ENCODE measurements at places on chromosomes 16 and 17.

DNA sequence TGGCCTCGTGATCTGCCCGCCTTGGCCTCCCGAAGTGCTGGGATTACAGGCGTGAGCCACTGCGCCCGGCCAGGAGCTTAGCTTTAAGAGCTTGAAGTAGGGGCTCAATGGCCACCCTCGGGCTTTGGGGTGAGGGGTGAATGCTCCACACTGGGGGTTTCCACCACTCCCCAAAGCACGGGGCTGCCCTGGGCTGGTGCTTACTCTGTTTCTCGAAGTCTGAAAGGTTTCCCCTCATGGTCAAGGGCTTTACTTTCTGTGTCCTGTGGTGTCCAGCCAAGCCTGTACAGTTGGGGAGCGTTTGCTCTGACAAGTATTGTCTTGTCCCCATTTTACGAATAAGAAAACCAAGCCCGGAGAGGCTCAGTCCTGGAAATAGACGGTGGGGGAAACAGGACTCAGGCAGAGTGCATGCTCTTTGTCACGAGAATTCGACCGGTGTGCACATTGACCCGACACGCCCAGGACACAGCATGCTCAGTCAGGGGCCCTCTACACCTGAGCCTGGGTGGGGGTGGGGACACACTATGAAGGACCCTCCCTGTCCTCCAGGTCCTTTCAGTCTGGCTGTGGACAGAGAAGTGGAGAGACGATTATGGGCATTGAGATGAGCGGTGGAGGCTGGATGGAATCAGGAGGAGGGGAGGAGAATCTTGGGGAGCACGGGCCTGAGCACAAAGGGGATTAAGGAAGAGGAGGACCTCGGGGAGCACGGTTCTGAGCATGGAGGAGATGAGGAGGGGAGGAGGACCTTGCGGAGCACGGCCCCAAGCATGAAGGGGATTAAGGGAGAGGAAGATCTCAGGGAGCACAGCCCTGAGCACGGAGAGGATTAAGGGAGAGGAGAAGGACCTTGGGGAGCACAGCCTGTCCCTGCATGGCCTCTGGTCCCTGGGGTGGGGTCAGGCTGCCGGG lies 7.5 kb downstream of the CD7 start:
- DNase-seq: no peak

GRCh38 chr16:50195276-50195675 lies 42.2 kb downstream of the TENT4B start:
- no peak for DNase-seq

GRCh38 chr16:68399456-68399855 lies 48.9 kb downstream of the SMPD3 start:
- DNase-seq: no peak

- DNase-seq: no peak
Measured at GRCh38 chr17:57406131-57406980, 150.0 kb downstream of the MSI2 start.

- DNase-seq: no peak
Measured at GRCh38 chr16:89334988-89335802, 117.7 kb downstream of the ZNF778 start.

GRCh38 chr16:4290236-4290830 lies 17.5 kb upstream of the TFAP4 start:
- DNase-seq: no peak

GRCh38 chr16:27779641-27780164 lies 229.8 kb downstream of the KATNIP start:
- DNase-seq: no peak

DNA sequence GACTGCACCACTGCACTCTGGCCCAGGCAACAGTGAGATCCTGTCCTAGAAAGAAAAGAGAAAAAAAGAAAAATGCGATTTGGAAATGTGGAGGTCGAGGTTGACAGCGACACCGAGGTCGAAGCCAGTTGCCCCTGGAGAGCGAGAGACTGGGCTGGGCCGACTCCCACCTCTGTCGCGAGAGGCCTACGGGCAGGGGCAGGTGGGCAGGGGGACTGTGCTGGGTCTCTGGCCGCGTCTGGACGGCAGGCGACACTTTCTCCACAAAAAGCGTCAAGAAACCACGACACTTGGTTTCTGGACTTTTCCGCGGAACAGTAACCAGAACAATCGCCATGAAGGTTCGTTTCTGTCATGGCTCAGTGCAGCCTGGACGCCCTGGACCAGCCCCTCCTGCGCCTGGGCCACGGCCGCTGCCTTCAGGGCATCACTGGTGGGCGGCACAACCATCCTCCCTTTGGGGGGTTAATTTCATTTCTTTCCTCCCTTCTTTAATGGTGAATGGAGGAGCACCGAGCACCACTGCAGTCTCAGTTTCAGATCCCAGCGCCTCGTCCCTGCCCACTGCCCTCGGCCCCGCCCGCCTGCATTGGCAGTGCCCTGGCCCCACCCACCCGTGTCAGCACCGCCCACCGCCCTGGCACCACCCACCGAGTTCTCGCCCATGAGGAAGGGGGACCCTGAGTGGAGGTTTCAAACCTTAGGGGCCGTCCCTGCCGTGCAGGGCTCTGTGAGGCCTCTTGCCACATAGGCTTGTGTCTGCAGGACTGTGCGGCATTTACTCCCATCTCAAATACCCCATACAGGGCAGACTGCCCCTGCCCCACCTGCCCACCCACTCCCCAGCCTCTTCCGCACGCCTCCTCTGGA lies 18.5 kb upstream of the CDH15 start:
- no peak for DNase-seq

- no peak for DNase-seq
Measured at GRCh38 chr16:49531931-49532840, 158.6 kb downstream of the C16orf78 start.

- DNase-seq: no peak
Measured at GRCh38 chr16:68972720-68973119, 129.4 kb downstream of the TANGO6 start.

GRCh38 chr17:15267996-15268395 lies 2.9 kb upstream of the PMP22 start:
- DNase-seq: no peak

- no peak for DNase-seq
Measured at GRCh38 chr17:40506786-40507185, 5.4 kb upstream of the TNS4 start.

- no peak for DNase-seq
Measured at GRCh38 chr17:17810895-17811248, 25.9 kb downstream of the SREBF1 start.

DNA sequence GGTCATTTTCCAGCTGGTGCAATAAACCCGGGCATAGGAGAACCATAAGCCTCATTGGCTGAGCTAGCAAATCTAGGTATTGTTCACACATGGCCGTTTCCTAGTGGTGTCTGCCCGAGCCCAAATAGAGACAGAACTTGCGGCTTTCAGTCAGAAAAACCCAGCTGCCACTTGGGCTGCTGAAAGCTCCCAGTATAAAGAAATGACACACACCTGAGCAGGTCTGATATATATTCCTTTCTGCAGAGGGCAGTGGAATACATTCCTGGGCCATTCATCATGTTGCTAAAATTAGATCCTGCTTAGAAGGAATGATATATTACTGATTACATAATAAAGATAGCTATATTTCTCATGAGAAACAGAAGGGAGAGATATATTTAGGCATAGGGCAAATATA lies 83.9 kb upstream of the IRX5 start:
- no peak for DNase-seq

- no peak for DNase-seq
Measured at GRCh38 chr17:66994361-66994760, 29.9 kb downstream of the CACNG4 start.

DNA sequence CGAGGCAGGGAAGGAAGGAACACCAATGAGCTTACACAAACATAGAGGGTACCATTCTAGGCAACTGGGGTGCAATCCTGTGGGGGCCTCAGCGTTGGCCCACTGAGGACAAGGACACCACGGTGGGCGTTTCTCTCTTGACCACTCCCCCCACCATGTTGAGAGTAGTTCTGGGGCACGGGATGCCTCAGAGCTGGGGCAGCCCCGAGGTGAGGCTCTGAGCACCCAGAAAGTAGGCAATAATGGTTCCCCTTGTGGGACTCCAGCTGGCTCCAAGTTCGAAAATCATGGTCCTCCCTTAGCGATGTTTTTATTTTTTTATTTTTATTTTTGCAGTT lies 5.1 kb downstream of the PRSS21 start:
- DNase-seq: no peak

DNA sequence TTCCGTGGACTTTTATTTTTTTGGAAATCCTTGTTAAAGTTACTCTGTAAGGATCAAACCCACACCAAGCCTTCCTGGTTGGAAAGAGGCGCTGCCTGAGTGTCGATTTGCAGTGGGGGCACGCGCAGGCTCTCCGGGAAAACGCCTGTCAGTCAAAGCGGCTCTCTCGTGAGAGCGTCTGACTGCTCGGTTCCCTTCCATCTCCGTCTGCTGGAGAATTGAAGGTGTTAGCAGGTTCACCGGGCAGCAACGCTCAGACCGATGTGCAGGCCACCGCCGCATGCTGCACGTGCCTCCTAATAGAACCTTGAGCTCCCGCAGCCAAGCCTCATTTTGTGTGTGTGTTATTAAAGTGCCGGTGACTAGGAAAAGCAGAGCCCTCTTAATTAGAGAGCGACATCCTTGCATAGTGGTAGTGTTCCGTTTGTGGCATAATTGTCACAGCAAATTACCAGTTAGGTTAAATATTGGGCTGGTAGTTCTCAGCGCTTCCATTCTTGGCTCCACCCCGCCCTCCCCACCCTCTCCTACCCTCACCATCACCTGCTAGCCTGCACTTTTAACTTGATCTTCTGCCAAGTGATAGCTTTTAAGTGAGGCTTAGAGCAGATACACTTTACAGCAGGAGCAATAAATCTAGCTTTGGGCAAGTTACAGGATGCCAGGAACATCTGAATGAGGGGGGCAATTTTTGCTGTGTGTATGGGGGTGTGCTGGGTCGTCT lies 75.5 kb downstream of the RPA1 start:
- DNase-seq: no peak

- DNase-seq: no peak
Measured at GRCh38 chr17:3730881-3731429, 7.3 kb downstream of the HASPIN start.

- no peak for DNase-seq
Measured at GRCh38 chr17:2707721-2708584, 3.6 kb downstream of the CLUH start.

- DNase-seq: no peak
Measured at GRCh38 chr16:29877266-29877961, 14.4 kb upstream of the CDIPT start.

DNA sequence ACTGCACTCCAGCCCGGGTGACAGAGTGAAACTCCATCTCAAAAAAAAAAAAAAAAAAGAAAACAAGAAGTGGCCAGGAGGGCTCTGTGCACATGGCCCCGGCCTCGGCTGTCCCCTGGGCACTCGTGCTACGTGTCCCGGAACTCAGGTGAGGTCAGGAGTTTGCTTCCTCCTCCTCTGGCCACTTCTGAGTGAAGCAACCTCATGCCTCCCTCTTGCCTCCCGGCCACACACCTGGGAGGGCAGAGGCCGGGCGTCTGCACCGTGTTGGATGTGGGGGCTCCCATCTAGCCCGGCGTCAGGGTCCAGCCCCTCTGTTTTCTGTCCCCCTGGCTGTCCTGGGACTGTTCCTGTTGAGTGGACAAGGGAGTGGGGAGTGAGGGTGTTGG lies 22.2 kb downstream of the ASPSCR1 start:
- no peak for DNase-seq

GRCh38 chr16:71855937-71856662 lies 10.3 kb downstream of the ATXN1L start:
- no peak for DNase-seq

- no peak for DNase-seq
Measured at GRCh38 chr16:83187405-83187804, 560.6 kb downstream of the CDH13 start.

- peak; percentile 68 for DNase-seq
Measured at GRCh38 chr17:41695954-41696757, 7.5 kb downstream of the EIF1 start.

- DNase-seq: no peak
Measured at GRCh38 chr16:65570261-65570660, 448.4 kb upstream of the CDH11 start.

GRCh38 chr17:5499476-5500231 lies 13.3 kb downstream of the MIS12 start:
- no peak for DNase-seq

DNA sequence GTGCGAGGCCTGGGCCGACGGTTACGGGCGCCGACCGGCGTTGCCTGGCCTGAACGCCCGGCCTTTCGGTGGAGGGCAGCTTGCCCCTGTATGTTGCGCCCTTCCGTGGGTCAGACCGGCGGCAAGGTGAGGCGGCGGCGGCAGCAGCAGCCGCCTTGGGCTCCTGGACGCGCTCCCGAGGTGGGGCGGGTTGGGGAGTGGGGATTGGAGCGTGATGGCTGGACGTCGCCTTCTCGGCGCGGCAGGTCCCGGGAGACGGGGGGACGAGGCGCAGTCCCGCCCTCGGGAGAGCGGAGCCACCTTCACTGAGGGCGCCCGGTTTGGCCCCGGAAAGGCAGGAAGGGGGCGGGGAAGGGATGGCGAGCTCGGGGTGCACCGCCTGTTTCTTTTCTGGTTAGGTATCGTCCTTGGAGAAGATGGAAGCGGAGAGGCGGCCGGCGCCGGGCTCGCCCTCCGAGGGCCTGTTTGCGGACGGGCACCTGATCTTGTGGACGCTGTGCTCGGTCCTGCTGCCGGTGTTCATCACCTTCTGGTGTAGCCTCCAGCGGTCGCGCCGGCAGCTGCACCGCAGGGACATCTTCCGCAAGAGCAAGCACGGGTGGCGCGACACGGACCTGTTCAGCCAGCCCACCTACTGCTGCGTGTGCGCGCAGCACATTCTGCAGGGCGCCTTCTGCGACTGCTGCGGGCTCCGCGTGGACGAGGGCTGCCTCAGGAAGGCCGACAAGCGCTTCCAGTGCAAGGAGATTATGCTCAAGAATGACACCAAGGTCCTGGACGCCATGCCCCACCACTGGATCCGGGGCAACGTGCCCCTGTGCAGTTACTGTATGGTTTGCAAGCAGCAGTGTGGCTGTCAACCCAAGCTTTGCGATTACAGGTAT lies 671 bp downstream of the DGKE start:
- DNase-seq: peak; percentile 51

All from stimulated activated CD8-positive, alpha-beta memory T cell treated with anti-CD3 and anti-CD28 coated beads, Interleukin-2, amount 100 ng/mL, for 1 hour (primary cell).